ENCODE measurements at places on chromosomes 11 and 22.
A peak's percentile ranks its signal among the peaks of the same experiment; 100 is the strongest.

- no peak for DNase-seq
Observed at GRCh38 chr11:83801799-83802198, 515.6 kb upstream of the CCDC90B start.

DNA sequence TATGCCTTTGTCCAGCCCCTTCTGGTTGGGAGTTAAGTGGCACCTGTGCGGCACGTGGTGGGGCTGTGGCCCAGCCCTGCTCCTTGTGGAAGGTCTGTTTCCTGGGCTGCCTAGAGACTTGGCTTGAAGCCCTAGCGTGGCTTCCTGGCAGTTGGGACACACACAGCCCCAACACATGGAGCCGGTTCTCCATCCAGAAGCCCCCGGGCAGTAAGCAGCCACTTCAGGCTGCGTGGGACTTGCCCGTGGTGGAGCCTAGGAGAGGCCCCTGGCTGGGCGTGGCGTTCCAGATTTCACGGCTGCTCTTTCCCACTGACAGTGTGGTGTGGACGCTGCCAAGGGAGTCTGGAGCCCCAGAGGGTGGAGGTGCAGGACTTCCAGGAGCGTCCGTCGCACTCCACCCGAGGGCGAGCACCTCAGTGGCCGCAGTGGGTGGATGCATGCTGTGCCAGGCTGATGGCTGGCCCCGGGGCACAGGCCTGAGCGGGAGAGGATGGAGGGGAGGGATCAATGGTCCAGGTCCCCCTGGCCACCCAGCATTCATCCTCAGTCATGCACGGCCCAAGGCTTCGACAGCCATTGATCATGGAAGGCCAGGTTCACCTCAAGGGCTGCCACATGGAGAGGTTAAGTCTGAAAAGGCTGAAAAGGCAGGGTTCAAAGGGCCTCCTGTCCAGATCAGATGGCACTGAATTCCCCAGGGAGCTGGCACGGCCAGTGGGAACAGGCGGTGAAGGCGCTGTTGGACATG, 9.3 kb downstream of the CCND1 start:
- DNase-seq, result no peak

DNA sequence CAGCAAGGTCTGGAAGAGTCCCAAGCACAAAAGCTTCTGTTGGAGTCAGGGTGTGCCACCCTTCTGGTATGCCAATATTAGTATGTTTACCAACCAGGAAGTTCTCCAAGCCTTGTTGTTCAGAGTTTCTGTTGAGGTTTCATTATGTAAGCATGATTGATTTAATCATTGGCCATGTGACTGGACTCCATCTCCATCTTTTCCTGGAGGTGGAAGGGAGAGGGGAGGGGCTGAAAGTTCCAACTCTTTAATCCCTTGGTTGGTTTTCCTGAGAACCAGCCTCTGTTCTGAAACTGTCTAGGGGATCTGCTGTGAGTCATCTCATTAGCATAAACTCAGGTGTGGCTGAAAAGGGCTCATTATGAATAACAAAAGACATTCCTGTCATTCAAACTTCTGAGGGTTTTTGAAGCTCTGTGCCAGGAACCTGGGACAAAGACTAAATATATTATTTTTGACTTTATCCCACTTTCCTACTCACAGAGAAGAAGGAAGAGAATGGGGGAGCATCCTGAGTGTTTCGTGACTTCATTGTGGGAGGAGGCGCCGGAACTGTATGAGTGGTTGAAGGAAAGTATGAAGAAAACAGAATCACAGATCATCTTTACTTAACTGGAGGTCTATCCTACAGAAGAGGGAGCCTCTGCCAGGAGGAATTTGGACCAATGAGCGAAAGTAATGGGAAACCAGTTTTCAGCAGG, 138.2 kb downstream of the NECTIN1 start:
- no peak for DNase-seq

DNA sequence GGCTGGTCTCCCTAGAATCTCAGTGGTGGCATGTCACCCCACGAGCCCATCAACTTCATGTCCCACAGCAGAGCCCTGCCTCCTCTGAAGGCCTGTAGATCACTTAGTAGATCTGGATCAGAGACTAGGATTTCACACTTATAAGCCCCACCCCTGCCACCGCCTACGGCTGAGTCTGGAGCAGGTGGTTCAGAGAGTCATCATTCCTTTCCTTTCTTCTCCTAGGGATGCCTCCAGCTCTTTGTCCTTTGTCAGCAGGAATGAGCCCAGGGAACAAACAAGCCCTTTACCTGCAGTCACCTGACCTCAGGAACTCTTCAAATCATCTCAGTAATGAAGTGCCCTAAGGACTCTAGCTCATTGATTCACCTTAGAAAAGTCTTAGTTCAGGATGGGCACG, 37.8 kb downstream of the SCGB1A1 start:
- DNase-seq, result no peak

- DNase-seq, result no peak
Observed at GRCh38 chr11:131186629-131187101, 183.8 kb upstream of the NTM start.

DNA sequence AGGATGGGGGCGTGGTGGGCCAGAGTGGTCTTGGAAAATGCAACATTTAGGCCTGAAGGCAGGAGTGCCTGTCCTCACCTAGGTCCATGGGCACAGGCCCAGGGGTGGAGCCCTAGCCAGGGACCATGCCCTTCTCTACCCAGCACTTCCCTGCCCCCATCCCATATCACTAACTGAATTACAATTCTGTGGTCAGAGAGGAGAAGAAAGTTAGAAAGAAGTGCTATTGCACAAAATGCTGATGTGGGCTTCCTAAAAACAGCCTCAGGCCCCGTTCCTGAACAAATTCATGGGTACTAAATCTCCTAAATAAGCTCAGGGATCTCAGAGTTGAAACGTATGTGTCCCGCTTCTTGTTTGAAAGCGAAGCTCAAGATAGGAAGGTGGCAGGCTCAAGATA, 3.5 kb upstream of the ASRGL1 start:
- no peak for DNase-seq

DNA sequence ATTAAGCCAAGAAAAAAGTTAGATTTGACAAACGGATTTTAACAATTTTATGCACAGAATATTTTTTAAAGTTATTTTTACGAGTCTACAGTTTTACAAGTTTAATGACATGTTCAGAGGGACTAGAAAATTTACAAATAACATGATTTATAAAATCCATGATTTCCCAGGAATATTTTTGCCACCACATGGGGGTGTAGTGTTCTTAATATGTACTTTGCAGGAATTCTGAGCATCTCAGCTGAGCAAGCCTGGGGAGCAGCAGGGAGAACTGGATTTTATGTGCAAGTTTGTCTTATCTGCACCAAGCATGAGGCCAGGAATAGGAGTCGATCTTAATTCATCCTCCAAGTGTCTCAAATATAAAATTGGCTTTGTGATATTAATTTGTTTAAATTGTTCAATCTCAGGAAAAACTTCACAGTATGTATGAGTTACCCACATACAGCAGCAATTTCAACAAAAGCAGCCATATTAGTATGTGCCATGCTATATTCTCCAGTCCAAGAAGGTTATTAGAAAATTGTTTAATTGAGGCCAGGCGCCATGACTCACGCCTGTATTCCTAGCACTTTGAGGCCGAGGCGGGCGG, 826.3 kb downstream of the DLG2 start:
- DNase-seq, result no peak

DNA sequence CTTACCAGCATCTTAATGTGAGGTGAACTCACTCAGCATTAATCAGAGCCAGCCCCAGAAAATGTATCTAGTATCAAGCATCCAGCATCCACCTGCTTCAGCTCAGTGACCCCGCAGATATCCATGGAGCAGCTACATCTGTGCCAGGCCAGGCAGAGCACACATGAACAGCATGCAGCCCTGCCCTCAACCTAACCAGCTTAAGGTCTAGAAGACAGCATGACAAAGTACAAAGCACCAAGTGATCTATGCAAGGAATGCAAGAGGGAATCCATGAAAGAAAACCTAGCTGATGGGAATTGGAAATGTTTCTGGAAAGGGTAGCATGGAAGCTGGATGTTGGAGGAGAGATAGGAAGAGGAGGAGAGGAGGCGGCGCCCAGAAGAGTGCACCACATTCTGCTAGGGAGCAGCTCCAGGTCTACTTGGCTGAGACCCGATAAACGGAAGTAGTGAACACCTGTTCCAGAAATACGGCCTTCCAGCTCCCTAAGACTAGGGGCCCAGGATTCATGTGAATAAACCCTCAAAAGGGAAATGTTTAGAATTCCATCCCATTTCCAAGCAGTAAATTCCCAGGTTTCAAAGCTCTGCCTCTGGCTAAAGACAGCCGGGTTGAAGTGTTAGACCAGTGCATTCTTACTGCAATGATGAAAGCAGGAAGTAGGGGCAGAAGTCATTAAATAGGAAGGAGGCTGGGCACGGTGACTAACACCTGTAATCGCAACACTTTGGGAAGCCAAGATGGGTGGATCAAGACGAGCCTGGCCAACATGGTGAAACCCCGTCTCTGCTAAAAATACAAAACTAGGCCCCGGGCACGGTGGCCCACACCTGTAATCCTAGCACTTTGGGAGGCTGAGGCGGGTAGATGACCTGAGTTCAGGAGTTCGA, 23.5 kb upstream of the L3MBTL2 start:
- no peak for DNase-seq

GRCh38 chr22:37427711-37428635, 694 bp upstream of the ELFN2 start:
- no peak for DNase-seq

DNA sequence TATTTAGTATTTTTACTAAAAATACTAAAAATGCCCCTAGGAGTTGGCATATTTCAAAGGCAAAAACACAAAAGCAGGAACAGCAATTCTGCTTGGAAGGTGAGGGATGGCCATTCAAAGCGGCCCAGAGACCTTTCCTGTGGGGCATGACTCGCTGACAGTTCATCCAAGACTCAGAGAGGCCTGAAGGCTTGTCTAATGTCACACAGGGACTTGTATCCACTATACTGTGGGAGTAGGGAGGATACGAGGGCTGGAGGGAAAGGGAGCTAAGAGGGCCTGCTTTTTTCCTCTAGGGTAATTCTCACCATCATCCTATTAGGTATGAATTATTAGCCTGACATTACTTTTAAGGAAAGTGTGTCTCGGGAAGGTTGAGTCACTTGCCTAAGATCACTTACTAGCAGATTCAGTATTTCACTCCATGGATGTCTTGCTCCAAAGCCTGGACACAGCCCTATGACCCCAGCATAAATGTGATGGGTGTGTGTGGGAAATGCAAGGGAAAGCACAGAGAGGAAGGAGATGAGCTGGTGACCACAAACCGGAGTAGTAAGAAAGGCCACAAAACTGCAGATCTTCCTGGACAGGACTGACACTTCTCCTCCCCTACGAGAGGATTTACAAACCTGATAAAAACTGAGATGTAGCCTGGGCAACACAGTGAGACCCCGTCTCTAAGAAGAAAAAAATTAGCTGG, 16.7 kb upstream of the UCP3 start:
- DNase-seq, result peak; percentile 28

GRCh38 chr11:88411265-88411664, 73.7 kb upstream of the CTSC start:
- no peak for DNase-seq

- no peak for DNase-seq
Observed at GRCh38 chr11:76835928-76836612, 24.6 kb upstream of the ACER3 start.

DNA sequence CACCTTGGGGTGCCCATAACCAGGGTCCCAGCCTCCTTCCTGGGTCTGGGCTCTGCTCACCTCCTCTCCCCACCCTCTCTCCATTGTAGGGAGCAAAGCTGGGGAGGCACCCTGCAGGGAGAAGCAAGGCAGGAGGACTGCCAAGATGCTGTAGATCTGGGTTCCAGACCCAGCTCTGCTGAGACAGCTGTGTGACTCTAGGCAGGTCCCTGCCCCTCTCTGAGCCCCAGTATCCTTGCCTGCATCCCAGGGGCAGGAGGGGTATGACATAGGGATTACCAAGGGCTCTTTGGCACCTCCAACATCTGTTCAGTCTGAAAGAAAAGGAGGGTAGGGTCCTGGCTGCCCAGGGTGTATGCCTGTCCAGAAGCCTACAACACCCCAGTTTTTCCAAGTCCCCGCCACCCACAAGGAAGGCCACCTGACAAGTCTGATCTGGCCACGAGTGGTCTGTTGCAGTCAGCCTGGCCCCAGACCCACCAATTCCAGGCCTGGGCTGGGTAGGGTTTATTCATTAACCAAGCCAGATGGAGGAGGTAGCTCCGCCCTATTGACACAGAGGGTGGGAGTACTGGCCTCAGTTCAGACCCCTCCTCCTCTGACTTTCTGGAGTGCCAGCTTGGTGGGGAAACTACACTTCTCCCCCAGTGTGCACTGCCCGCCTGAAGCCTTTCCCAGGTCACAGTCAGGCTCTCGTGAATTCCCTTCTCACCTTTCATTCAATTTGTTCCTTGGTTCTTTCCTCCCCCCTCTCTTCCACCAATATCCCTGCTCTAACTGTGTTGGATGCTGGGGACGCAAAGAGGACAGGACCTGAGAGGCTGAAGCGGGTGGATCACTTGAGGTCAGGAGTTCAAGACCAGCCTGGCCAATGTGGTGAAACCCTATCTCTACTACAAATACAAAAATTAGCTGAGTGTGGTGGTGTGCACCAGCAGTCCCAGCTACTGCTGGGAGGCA, 15.0 kb downstream of the STARD10 start:
- DNase-seq, result no peak

DNA sequence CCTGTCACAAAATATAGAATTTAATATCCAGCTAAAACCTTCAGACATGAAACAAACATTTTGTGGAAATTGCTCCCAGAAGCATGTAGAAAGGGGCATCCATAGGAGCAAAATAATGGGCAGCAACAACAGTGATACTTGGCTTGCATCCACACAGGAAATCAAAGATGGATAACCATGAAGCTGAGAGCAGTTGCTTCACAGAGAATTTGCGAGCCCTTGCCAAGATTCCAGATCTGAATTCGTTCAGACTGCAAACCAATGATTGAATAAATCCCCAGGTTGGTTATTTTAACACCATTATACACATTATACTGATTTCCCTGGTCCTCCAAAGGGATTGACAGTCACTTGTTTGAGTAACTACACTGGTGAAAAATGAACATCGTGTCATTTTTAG, 15.6 kb upstream of the OR51L1 start:
- no peak for DNase-seq

DNA sequence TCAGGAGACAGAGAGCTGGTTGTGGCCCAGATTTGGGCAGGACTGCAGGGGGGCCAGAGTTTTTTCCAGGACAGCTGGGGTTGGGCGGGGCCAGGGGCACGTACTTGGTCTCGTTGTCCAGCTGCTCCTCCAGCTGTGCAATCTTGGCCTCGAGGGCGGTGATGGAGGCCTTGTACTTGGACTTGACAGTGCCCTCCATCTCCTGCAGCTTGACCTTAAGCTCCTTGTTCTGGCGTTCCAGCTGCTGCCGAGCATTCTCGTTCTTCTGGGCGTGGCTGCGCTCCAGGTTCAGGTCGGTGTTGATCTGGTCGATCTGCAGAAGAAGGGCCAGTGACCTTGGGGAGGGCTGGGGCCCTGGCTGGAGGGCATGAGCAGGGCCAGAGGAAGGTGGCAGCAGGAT, 32.1 kb downstream of the APOL1 start:
- no peak for DNase-seq

GRCh38 chr11:125496529-125496857, 428 bp upstream of the FEZ1 start:
- no peak for DNase-seq

- DNase-seq, result no peak
Observed at GRCh38 chr11:94243571-94244515, 60.5 kb upstream of the IZUMO1R start.

- no peak for DNase-seq
Observed at GRCh38 chr11:65653229-65654225, 9.2 kb downstream of the RELA start.
